ENCODE measurements at places on chromosomes 3 and 15. TPM values are rescaled to one million over a fixed set of nuclear protein-coding genes. Genes with fewer than 3 reads are reported as not detected.

The GCNT3 gene
- 0.09 TPM for total RNA-seq

The PLSCR2 gene
- total RNA-seq, result not detected

The TMC3 gene
- total RNA-seq, result not detected

The LMCD1 gene
- 175 TPM for total RNA-seq

The CADM2 gene
- total RNA-seq, result not detected

The SPINT1 gene
- 0.78 TPM for total RNA-seq

The CDCP1 gene
- 76.4 TPM for total RNA-seq

The BNC1 gene
- total RNA-seq, result 23.3 TPM

The EXD1 gene
- total RNA-seq, result under 0.01 TPM

The LIPH gene
- total RNA-seq, result not detected

The LDHAL6B gene
- not detected for total RNA-seq

The SMAD6 gene
- total RNA-seq, result 25.5 TPM

The GOLGA8H gene
- not detected for total RNA-seq

The PKM gene
- total RNA-seq, result 2,152 TPM

The CP gene
- total RNA-seq, result not detected

Data from smooth muscle cell of the umbilical artery (primary cell).